ENCODE measurements at places on chromosomes 5 and 9. TPM values are rescaled to one million over a fixed set of nuclear protein-coding genes. Genes with fewer than 3 reads are reported as not detected.

GRCh38 chr9:115764645-115765044, 388.9 kb upstream of the PAPPA start:
- DNase-seq, result no peak

GARIN3 gene
- total RNA-seq, result not detected

DNA sequence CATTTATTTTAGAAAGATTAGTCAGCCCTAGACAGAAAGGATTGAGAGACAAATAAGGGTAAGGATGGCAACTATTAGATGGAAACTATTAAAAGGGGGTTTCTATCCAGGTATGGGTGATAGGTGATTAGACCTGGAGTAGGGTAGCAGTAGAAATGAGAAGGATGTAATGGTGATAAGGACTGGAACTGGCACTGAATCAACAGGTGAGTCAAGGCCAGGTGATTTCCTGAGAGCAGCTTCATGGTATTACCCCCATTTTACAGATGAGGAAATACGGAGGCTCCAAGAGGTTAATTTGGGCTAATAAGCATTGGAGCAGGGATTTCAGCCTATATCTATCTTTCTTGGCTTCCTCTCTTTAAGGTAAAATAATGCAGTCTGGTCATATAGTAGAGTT, 55.7 kb downstream of the CAST start:
- no peak for DNase-seq

DNA sequence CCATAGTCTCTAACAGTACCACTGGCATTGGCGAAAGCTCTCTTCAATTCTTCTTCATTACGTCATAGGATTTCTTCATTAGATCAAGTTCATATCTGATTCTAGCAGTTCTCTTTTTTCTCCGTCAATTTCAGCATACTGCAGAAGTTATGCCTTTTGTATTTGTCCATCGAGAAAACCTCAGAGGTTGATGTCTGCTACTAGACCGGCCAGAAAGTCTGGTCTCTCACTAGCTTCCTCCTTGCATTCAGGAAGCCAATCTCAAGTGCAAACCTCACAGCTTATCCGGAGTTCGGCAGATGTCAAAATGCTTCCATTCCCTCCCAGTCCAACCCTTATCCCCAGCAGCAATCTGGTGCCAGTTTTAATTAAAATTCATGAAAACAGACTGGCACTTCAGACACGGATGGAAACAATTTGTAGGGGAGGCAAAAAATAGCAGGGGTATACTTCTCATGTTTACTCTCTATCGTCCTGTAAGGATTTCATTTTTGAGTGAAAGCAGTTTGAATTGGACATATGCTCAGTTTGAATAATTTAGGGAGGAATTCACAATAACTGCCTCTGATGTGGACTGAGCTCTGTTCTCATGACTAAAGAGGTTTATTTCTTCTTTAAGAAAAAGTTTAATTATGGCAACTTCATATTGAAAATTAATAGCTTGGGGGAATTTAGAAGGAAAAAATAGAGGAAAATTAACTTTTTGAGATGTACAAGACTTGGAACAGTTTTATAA, 56.4 kb upstream of the TMC1 start:
- DNase-seq, result no peak

GRCh38 chr5:90844931-90845330, 286.3 kb downstream of the ADGRV1 start:
- no peak for DNase-seq

DNA sequence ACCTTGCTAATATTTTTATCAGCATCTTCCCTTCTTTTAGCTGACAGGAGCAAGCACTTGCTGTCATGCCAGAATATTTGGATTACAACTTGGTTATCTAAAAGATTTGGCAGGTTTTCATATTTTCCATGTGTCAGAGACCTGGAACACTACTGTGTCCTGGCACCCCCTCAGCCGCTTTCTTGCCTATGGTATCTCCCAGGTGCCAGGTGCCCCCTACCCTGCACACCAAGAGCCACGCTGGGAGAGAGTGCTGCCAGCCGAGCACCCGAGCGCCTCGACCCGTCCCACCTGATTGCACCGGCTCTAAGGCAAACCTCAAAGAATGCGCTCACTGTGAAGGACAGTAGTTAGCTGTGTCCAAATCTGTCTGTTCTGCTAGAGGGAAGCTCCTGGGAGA, 84.8 kb downstream of the GTF3C4 start:
- DNase-seq, result no peak

GRCh38 chr9:38362852-38363588, 29.5 kb upstream of the ALDH1B1 start:
- peak; percentile 46 for DNase-seq

CCDC183 gene
- total RNA-seq, result 2.2 TPM

- peak; percentile 73 for DNase-seq
These were observed at the start of gene PPP1R26 for GRCh38 chr9:135479469-135480052. PPP1R26 (plus strand) TSS chr9:135479782; CDS start chr9:135484511, 4,729 bp downstream.

- no peak for DNase-seq
These were observed 119.1 kb downstream of the ZDHHC21 start for GRCh38 chr9:14574173-14574572.

GRCh38 chr9:4222357-4222756, 77.5 kb downstream of the GLIS3 start:
- DNase-seq, result no peak

THBS4 gene
- 29.5 TPM for total RNA-seq

DNA sequence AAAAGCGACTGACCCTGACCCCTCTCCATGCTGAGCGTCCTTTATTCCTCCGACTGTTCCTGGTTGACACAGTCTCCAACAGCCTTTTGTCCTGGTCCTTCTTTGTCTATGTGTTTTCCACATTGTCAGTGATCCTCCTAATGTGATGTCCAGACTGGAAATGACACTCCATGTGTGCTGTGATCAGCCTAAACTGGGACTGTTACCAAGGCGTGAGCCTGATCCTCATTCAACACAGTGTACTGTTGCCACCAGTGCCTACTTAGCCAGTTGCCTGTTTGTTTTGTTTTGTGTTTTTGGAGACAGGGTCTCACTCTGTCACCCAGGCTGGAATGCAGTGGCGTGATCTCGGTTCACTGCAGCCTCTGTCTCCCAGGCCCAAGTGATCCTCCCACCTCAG, 192.1 kb downstream of the GOLPH3 start:
- no peak for DNase-seq

DNA sequence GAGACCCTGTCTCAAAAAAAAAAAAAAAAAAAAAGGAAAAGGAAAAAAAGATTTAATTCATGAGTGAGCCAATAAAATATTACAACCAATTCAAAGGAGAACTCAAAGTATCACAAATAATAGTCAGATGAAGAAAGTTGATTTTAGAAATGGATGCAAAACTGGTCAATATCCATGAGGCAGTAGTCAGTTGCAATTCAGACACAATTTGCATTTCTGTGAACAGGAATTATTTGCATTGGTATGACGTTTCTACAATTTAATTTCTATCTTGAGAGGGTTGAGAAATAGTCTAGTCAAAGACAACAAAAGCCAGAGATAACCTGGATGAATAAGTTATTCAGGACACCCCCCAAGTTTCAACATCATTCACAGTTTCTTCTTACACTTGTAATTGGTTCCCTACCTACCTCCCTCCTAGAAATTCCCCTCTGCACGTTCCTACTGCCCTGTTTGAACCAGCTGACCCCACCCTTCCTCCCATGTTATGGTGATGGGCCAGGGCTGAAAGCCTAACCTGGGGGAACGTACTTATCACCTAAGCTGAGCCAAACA, 28.6 kb upstream of the CDKN2AIPNL start:
- DNase-seq, result no peak

DNA sequence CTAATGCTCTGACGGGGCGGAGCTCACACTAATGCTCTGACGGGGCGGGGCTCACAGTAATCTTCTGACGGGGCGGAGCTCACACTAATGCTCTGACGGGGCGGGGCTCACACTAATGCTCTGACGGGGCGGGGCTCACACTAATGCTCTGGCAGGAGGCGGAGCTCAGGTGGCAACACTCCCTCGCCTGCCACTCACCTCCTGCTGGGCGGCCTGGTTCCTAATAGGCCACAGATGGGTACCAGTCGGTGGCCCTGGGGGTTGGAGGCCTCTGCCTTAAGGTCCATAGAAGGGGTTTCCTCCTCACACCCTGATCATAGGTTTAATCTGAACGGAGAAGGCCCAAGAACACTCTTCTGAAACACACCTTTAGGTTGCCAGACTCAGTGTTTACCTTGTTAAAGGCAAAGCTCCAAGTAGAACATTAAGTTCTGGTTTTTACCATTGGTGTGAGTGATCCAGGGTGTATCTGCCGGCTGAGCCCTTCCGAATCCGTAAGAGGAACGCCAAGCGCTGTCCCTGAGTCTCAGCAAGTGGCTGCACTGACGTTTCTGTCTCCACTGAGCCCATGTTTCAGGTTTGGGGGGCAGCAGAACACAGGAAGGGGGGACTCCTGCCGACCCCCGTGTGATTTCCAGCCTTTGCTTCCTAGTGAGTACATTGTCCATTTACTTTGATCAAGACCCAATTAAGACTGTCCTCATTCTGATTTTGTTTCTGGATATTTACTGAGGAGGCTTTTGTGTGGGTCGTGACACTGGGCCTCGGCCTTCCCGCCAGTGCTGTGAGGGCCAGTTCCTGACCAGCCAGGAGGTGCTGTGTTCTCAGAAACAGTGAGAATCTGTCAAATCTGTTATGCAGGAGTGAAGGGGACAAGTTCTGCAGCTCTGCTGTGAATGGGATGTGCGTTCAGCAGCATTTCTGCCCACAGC, 24.6 kb upstream of the LRRC14B start:
- DNase-seq, result no peak

BARHL1 gene
- total RNA-seq, result not detected

C9orf50 gene
- total RNA-seq, result not detected

GRCh38 chr9:110814159-110814558, 145.6 kb downstream of the MUSK start:
- DNase-seq, result no peak

DNA sequence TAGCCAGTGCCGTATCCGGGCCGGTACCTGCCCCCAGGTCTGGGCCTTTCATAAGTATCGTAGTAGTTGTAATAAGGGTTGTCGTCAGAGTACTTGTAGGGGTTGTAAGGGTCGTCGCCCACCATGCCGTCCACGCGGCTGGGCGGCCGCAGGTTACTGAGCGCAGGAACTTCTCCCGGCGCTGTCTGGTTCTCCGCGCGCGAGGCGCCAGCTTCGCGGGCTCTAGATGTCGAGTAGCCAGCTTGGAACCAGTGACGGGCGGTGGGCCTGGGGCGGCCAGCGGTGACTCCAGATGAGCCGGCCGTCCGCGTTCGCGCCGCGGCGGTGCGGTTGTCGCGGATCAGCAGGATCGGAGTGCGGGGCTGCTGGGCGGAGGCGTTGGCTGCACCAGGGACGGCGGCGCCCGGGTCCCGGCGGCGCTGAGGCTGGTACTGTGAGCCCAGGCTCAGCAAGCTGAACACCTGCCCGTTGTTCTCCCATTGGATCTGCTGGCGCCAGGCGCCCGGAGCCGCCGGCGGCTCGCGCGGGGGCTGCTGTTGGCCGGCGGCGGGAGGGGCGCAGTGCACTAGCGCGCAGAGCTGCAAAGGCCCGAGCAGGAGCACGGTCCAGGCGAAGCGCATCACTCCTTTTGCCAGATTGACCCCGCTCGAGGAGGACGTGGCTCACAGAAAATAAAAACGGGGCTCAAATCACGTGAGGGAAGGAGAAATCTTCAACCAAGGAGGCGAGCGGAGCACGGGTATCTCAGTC, 518 bp downstream of the LOX start:
- peak; percentile 37 for DNase-seq

- DNase-seq, result peak; percentile 53
These were observed at the start of gene CTNND2 for GRCh38 chr5:11904265-11904906. CTNND2 (minus strand) TSS chr5:11904446; CDS start chr5:11903853, 593 bp downstream.

PCDHB3 gene
- total RNA-seq, result 0.99 TPM

EDIL3 gene
- 14.4 TPM for total RNA-seq

EIF4E1B gene
- not detected for total RNA-seq

- peak; percentile 18 for DNase-seq
These were observed 26.4 kb upstream of the GABRB2 start for GRCh38 chr5:161572914-161573313.

GRCh38 chr5:100780376-100780870, 122.7 kb downstream of the ST8SIA4 start:
- DNase-seq, result no peak

DNA sequence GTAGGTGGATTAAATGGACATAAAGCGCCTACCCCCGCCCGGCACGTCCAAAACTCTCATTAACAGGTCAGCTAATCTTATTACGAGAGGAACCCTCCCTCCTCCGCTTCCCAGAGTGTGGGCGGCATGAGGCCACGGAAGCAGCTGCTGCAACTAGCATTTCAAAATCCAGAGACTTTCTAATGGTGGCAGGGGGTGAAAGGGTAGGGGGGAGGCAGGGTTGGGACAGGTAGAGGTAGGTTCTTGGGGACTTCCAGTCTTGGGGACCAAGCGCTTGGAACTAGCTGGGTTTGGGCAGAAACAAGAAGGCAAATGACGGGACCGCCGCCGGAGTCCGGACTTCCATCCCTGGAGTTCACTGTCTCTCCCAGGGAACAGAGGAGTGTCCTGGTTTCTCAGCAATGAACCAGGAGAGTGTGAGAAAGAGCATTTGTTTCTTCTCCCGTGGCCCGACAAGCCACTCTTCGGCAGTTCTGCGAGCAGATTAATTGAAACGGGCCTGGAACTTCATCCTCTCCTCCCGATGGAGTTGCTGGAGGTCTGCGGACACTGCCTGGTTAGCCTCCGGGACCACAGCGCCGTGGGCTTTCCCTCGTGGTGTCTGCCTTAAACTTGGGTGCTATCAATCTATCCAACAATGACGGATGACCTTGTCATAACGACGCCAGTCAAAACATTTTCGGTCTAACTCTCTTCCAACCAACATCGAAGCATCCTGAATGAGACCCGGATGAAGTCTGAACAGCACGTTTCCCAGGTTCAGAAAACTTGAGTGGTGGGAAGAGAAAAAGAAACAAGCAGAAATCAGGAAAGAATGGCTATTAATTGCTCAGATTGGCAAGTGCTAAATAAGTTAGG, 1.6 kb upstream of the PRDM6 start:
- DNase-seq, result no peak

IFNB1 gene
- total RNA-seq, result not detected

All from left ventricle myocardium superior (tissue), 1 donor.